ENCODE measurements at places on chromosomes 13 and 19.

- no peak for DNase-seq
Measured at GRCh38 chr19:401866-402511, 7.0 kb downstream of the C2CD4C start.

DNA sequence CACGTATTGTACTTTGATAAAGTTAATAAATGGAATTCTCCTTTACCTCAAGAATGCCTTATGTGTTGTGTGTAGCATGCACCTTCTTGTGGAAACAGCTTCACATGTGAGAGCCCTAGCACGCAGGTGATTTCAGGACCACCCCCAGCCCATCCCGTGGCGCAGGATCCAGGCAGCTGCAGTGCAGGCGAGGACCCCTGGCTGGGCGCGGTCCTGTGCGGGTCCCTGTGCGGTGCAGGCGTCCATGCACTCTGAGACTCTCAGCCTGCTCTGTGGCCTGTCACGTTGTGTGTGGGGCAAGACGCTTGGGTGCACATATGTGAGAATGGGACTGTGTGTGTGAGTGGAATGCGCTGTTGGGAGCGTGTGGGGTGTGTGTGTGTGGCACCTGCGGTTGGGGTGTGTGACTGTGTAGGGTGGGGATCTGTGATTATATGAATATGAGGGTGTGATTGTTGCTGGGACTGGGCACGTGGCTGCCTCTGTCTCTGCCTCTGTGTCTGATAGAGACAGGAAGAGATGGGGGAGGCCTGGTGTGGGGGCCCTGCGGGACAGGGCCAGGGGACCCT, 30.8 kb downstream of the WTIP start:
- DNase-seq, result no peak

GRCh38 chr19:54030895-54031586, 32.7 kb downstream of the VSTM1 start:
- no peak for DNase-seq

DNA sequence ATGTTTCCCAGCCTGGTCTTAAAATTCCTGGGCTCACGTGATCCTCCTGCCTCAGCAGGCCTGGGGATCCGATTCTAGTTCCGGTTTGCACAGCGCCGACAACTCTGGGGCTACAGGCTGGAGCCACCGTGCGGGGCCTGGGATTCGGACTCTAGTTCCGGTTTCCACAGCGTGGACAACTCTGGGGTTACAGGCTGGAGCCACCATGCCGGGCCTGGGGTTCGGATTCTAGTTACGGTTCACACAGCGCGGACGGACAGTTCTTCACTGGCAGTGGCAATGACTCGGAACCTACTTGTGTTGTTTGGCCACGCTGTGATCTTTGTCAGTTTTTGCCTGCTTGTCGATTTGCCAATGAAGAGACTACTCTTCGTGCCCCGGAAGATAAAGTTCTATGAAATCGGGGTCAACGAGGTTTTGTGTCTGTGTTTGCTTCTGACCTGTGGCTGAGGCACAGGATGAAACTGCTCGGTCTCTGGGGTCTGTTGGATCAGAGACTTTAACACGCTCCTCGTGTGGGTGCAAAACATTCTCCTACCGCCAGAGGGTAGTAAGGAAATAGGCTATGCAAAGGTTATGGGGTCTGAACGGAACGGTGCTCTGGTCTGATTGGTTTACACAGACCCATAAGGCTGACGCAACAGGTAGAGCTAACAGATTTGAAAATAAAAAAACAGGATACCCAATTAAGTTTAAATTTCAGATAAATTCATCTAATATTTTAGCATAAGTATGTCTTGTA, 12.1 kb upstream of the ZSCAN1 start:
- DNase-seq, result no peak

- DNase-seq, result no peak
Measured at GRCh38 chr13:76638882-76639281, 247.3 kb downstream of the KCTD12 start.

DNA sequence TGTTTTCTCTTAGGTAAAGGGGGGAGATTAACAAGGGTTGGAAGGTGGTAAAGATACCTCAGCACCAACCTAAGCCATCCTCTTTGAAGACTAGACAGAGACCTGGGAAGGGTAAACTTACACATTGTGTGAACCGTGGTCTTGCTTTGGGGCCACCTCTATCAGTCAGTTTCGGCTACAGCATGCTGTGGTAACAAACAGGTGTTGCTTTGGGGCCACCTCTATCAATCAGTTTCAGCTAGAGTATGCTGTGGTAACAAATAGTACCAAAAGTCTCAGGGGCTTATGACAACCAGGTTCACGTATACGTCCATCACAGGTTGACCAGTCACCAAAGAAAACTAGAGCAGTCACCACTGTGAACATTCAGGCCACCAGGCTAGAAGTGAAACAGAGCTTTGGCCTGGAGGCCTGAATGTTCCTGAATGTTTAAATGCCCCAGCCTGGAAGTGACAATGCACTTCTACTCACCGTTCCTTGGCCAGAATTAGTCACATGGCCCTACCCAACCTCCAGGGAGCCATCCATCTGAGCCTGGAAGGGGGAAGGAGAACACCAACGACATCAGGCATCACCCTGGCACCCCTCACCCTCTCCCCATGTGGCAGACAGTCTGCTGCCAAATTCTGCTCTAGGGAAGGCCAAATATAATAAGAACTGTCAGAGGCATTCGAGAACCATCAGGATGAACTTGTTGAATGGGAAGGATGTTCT, 3.8 kb downstream of the FXYD7 start:
- no peak for DNase-seq

GRCh38 chr19:45253396-45254027, 2.4 kb downstream of the MARK4 start:
- no peak for DNase-seq

DNA sequence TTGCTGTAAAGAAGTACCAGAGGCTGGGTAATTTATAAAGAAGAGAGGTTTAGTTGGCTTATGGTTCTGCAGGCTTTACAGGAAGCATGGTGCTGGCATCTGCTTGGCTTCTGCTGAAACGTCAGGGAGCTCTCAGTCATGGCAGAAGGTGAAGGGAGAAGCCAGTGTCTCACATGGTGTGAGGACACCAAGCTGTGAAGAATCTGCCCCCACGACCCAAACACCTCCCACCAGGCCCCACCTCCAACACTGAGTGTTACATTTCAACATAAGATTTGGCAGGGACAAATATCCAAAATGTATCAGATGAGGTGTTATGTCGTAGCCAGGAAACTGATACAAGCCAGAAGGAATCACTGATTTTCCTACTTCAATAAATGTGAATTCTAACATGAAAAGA, 136.5 kb downstream of the CYSLTR2 start:
- DNase-seq, result no peak

DNA sequence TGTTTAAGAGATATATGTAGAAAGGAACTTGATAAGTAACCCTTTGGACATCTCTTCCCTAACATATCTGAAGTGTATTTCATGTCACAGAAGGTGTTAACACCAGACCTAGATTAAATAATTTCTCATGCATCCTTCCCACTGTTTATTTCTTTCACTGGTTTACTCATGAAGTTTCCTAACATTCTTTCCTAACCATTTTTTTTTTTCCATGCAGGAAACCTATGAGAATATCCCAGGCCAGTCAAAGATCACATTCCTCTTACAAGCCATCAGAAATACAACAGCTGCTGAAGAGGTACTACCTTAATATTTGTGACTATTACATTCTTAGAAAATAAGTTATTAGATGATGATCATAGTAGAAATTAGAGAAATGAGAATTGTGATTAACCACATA, 28.8 kb downstream of the IPO5 start:
- DNase-seq, result no peak

DNA sequence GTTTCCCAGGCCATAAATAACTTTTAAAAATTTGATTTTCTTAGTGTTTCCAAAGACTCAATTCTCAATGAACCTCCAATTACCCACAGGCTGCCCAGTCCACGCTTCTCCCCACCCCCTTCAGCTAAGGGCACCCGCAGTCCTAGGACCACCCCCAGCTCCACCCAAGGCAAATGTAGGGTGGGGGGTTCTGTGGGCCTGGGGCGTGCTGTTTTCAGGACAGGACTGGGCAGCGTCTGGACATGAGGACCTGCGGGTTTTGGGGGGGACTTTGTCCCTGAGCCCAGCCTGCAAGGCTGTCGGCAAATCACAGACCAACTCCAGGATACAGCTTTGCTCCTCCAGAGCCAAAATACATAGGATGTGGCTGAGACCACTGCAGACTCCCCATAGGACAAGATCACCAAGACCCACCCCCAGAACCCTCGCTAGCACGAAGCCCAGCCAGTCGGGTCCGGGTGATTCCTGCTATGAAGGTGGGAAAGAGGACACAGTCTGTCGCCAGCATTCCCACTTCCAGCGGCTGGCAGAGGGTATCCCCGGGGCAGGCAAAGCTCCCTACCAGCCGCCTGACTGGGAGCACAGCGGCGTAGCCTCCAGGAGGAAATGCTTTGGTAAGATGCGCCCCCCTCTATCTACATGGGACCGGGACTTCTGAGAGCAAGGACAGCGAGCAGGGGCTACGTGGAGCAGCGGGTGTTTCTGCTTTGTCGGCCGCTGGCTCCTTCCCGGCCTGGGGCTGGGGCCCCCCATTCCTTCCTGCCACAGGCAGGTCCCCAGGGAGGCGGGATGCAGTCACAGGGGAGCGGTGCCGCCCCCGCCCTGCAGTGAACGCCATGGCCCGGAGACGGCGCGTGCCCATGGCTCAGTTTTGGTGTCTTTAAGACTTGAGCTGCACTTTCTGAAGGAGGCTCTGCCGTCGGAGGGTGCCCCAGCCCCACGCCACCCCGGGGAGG, 1.6 kb upstream of the TIMM13 start:
- no peak for DNase-seq

DNA sequence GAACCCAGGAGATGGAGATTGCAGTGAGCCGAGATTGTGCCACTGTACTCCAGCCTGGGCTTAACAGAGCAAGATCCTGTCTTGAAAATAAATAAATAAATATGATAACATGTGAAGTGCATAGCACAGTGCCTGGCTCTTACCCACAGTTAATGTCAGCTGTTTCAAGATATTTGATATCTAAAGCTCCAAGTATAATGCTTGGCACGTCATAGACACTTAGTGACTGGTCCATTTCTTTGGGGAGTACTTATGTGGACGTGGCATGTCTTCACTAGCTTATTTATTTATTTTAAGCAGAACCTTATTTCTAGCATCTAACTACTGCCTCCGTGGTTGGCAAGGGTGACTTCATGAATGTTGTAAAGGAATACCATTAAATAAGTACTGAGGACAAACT, 18.8 kb downstream of the GARRE1 start:
- DNase-seq, result no peak

DNA sequence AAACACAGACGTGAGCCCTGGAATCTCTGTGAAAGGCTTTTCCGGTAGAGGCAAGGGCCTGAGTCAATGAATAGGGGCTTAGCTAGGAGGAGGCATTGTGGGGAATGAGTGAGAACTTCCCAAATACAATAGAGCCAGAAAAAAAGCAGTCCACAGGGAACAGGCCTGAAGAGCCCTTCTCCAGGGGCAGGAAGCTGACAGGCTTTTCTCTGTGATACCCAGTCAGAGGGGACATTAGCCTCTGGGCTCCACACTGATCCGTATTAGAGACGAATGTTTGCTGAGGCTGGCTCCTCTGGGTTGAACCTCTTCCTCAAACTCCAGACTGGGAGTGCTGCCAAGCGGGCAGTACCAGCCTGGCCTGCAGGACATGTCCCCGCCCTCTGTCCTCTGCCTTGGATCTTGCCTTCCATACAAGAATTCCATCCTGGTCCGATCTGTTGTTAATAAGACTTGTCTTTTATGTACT, 2.3 kb downstream of the DHRS12 start:
- no peak for DNase-seq

DNA sequence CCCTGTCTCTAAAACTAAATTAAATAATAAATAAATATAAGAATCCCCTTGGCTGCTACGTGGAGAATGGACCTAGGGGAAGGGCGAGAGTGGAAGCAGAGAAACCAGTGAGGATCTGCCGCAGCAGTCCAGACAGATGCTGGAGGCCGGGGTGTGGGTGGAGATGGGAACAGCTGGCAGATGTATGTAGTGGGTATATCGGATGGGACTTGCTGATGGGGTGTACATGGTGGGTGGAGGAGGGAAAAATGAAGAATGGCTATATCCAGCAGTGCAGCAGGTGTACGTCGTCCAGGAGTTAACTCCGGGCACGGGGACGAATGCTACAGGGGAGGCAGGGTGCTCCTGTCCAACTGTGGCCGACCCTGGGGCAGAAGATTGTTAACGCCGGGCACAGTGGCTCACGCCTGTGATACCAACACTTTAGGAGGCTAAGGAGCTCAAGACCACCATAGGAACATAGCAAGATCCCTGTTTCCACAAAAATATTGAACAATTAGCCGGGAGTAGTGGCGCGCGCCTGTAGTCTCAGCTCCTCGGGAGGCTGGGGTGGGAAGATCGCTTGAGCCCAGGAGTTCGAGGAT, 654 bp downstream of the CEP89 start:
- DNase-seq, result no peak

DNA sequence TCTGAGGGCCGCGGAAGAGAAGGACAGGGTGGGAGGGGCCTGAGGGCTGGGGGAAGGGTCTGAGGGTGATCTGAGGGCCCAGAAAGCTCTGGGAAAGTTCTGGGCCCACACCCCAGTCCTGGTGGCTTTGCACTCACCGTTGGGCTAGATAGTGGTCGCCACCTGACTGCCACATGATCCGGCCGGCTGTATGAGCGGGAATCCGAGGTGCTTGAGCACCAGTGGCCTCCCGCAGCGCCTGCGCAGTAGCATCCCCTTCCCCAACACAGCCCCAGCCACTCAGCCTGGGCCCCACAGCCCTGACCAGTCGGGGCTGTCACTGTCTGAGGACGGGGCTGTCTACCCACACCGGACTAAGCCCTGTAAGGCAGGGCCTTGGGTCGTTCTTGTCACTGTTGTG, 15.0 kb downstream of the PRODH2 start:
- DNase-seq, result no peak

GRCh38 chr13:60118696-60119400, 44.9 kb downstream of the DIAPH3 start:
- DNase-seq, result no peak

- no peak for DNase-seq
Measured at GRCh38 chr19:6273701-6274601, 5.8 kb downstream of the MLLT1 start.

GRCh38 chr13:85896516-85897450, 97.6 kb upstream of the SLITRK6 start:
- no peak for DNase-seq

- DNase-seq, result no peak
Measured at GRCh38 chr13:32726374-32727037, 140.3 kb downstream of the PDS5B start.

DNA sequence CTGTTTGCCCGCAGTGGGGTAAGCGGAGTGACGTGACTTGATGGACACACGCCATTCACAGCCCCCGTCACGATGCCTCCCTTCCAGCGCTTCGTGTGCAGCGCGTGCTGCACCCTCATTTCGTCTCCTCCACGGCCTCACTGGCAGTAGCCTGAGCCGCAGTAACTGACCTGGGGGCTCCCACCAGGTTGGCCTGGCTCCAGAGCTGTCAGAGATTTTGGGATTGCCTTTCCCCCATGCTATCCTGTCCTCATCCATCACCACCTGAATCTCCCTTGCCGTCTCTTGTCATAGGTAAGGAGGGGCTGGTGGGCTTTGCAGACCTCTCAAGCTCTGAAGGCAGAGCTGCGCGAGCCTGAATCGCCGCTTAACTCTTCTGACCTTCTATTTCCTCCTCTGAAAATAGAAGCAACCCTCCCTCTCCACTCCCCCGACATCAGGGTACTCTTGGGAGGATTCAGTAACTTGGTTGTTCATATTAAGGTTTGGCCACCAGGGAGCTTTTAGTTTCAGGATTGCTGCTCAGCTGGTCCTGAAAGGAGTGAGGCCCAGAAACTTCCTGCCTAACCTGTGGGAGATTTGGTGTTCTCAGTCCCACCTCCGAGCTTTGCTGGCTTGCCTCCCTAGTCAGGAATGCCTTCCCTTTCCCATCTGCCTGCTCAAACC, 27.9 kb downstream of the SIGLEC5 start:
- no peak for DNase-seq

GRCh38 chr13:32639502-32640105, 53.4 kb downstream of the PDS5B start:
- DNase-seq, result no peak

Data from stimulated activated CD4-positive, alpha-beta T cell treated with anti-CD3 and anti-CD28 coated beads, TNF-alpha, amount 100 ng/mL, for 1 hour (primary cell).